Stimulated activated CD4-positive, alpha-beta T cell treated with anti-CD3 and anti-CD28 coated beads, Interleukin-1b, Interleukin-23, amount 100 ng/mL, for 1 hour (primary cell): ENCODE measurements at places on chromosomes 3 and 15.

DNA sequence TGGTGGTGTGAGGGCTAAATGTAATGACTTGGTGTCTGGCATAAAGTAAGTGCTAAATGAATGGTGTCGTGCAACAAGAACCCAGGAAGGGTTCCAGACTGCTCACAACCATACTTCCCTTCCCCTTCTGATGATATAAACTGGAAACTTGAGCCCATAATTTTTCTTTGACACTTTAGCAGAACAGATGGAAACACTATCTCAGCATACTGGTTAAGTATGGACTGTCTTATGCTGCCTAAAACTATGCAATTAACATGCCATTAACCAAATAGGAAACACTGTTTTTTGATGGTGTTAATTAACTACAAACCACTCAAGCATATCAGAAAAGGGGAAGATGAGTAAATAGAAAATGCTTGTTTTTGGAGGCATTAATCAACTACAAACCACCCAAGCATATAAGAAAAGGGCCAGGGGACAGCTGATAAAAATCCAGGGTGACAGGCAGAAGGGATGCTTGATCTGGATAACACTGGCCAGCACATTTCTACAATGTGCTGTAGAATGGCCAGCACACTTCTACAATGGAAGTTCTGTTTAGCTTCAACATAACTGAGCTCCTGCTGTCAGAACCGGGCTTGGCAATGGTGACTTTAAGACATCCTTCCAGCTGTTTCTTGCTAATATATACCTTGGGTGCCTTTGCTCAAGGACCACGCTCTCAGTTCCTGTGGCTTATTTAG is 85.5 kb upstream of the FAM3D start:
- no peak for DNase-seq

DNA sequence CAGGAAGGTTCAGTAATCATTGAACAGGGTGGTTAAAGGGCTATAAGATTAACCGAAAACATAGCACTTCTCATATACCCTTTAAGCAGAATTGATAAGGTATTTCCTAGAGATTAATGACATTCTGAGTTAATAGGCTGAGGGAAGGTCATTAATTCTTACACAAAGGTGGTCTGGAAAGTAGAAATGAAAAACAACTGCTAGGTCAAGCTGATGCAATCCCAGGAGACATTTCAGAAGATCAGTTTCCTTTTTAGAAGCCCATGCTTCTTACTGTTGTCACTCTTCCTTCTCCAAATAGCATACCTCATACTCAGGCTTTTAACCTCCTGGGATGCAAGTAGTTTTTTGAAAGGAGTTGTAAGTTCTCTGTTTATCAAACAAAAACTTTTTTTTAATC is 8.8 kb downstream of the FILIP1L start:
- no peak for DNase-seq

GRCh38 chr3:6281662-6282061 is 579.3 kb upstream of the GRM7 start:
- DNase-seq: no peak

DNA sequence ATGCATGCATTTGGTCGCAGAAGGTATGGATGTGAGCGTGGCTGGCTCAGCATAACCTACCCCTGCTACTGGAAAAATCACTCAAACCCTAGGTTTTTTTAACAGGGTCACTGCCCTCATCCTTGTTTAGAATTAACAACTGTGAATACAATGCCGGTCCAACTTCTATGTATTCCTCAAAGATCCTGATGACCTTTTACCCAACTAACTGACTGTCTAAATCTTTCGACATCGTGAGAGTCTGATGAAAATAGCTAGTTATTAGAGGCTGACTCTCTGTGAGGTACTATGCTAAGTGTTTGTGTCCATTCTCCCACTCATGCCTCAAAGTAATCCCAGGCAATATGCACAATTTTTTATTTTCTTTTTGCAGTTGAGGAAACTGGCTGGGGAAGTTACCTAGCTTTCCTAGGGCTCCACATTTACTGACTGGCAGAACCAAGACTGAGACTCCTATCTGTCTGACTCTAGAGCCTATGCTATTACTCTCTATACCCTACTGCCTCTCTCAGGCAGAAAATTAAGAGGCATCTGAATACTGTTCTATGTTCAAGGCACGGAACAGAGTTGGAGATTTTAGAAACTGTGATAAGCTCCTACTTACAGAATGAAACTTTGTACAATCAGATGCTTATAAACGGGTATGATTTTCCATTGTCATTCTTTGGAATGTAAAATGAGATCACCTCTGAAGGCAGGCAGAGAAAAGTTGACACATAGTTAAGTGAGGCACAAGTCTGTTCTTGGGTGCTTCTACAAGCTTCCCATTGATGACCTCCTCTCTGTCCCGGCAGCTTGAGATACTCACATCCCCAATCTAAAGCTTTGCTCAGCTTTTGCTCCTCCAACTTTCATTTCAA is 56.4 kb downstream of the FILIP1L start:
- DNase-seq: no peak

- no peak for DNase-seq
Measured at GRCh38 chr15:81023483-81024264, 23.0 kb downstream of the TLNRD1 start.

DNA sequence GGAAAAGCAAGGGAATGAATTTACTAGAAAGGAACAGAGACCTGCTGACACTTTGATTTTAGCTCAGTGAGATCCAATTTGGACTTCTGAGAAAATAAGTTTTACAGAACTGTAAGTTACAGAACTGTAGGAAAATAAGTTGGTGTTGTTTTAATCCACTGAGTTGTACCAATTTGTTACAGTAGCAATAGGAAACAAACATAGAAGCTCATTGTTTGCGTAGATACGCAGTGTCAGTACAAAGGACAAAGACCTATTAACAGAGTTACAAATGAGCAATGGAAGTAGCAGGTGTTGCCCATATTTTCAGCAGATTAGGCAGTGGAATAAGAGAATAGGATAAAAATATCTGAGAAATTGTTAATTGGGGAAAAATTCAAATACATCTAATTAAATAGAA is 385.8 kb upstream of the CNTN6 start:
- no peak for DNase-seq

- DNase-seq: no peak
Measured at GRCh38 chr15:100439514-100439913, 89.2 kb downstream of the CERS3 start.

DNA sequence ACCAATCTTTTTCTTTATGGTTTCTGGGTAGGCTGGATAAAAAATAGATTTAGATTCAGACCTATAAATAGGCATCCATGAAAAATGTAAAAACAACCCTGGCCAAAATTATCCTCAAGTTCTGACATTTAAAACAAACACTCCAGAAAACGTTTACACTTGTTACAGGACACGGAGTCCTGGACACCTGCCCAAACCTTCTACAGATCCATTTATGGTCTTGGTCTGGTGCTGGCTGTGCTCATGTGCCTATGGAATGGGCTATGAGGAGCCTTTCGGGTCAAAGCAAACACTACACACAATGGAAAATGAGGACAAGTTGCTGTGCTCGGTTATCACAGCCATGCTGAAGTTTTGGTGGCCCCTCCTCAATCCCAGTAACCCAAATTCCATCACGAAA is 108.1 kb downstream of the PDZRN3 start:
- DNase-seq: no peak

DNA sequence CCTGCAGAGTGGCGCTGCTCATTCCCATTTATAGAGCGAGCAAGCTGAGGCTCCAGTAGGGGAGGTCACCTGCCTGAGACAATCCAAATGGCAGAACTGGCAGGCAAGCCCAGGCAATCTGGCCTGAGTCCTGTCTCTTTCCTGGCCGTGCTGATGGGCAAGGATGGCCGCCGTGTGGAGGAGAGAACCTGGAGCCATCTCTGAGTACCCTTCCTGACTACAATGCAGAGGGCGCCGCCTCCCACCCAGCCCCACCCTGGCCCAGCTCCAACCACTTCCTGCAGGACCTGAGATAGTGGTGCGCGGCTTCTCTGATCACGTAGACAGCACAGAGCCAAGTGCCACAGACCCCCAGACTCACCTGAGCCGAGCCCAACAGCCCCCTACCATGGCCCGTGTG is 7.0 kb downstream of the TLR9 start:
- DNase-seq: no peak
